ENCODE measurements at places on chromosomes 12 and 14. TPM values are rescaled to one million over a fixed set of nuclear protein-coding genes. Genes with fewer than 3 reads are reported as not detected.

GRCh38 chr12:113050795-113051194 lies 5.7 kb upstream of the DTX1 start:
- DNase-seq = no peak

SENP1 gene
- polyA plus RNA-seq = 23.6 TPM

TAS2R9 gene
- not detected for polyA plus RNA-seq

TSPAN11 gene
- polyA plus RNA-seq = 5.3 TPM

DNA sequence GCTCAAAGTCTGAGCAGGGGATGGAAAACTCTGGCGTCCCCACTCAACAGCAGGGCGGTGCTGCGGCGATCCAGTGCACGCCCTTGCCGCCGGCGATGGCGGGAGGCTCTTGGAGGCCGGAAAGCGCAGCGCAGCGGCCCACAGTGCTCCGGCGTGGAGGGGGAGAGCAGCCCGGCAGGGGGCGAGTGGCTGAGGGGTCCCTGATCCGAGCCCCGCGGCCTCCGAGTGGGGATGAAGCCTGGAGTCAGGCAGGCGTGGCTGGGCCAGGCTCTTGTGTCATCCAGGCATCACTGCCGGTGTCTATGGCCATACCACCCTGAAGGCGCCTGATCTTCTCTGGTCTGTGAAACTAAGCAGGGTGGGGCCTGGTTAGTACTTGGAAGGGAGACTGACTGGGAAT lies 183.1 kb downstream of the ALG10 start:
- DNase-seq = no peak

KRT84 gene
- not detected for polyA plus RNA-seq

DNA sequence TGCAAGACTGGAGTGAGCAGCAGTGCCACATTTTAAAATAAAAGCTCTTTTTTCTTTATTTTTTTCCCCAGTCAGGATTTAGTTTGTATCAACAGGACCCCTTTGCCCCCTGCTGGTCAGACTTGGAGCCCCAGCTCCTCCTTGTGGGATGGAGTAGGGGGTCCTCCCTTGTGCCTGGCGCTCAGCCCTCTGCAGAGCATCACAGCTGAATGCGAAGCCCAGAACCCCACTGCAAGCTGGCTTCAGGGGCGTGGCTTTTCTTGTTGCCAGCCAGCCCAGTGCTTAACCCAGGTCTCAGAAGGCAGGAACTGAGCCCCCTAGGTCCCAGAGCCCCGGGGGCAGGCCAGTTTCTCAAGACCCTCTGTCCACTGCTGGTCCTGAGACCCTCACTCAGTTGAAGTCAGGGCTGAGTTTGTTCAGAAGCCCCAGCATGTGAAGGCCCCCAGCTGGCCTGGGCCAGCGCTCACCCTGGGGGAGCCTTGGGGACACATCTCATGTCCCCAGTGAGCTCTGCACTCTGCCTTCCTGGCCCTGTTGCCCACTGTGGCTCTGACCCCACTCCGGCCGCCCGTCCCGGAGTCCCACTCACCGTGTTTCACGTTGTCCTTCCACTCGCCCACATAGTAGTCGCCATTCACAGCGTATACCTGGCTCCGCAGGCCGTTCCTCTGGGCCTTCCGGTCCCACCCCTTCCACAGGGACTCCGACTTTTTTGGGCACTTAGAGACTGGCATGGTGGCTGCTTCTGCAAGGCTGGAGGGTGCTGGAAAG lies 519 bp downstream of the MORN3 start:
- no peak for DNase-seq

GRCh38 chr12:94819011-94819410 lies 168.7 kb upstream of the TMCC3 start:
- no peak for DNase-seq

SYNE3 gene
- 6.1 TPM for polyA plus RNA-seq

Measured in left renal pelvis (tissue), 4 donors.